ENCODE measurements at places on chromosomes 5 and 9.

DNA sequence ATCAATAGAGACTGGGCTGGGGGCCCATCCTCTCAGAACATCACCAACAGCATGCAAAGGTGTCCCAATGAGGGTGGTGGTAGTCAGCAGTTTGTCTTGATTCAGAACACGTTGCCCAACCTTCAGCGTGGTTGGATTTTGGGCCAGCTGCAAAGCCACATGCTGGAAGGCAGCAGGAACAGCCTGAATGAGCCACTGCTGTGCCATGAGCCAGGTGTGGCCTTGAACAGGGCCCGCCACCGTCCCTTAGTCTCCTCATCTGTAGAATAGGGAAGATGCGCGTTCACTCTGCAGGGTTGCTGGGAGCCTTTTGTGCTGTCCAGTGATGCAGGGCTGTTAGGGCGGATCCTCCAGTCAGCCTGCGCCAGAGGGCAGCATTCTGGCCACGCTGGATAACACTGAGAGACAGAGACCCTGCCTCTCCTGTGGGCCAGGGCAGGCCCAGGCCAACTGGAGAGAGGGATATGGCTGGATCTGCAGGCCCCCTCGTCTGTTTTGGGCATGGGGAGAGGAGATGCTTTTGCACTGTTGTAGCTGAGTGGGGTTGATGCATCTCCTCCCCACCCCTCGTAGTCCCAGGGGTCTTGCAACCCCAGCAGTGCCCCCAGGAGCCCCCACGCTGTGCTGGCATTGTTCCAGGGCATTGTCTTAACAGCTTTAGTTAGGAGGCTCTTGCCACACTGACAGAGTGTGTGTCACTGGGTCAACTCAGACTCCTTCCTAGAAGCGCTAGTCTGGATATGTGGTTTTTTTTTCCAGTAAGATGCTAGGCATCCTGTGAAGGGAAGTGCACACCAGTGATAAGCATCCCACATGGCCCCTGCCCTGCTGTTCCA is 42.1 kb downstream of the SLC46A2 start:
- DNase-seq = no peak

DNA sequence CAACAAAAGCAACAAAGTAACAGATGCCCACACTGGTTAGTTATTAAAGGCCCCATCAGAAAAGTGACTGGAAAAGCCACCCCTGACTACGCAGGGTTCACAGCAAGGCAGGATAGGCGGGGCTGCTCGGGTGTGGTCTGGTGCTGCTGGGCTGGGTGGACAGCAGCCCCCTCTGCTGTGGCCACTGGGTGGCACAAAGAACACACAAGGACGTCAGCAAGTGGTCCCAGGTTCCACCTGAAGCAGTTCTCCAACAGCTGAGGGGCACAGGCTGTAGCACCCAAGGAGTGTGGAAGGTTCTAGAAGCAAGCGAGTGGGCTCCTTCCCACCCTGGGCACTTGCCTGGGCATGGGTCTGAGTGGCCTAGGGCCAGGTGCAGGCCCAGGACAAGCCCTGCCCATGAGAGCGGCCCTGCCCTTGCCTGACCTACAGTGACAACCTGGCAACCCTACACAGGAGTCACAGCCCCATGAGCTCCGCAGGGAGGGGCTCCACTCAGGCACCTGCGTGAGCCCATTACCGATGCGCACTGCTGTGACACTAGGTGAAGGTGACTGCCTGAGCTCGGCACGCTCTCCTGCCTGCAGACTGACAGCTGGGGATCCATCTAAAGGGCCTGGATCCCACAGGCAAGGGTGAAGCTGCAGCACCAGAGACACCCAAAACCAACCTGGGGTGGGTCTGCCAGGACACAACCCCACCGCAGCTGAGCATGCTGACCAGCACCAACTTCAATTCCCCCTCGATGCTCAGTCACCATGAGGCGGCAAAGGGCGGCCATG is 8.1 kb downstream of the BRD9 start:
- no peak for DNase-seq

GRCh38 chr9:33167972-33168461 is 881 bp upstream of the B4GALT1 start:
- no peak for DNase-seq

- DNase-seq = no peak
These were observed 92.6 kb upstream of the PTPRD start for GRCh38 chr9:10705383-10705782.

- DNase-seq = no peak
These were observed 2.2 kb downstream of the BTNL3 start for GRCh38 chr5:180990882-180991242.

- no peak for DNase-seq
These were observed 48.5 kb downstream of the MFAP3 start for GRCh38 chr5:154087260-154087659.

GRCh38 chr9:5976674-5977397 is 38.6 kb downstream of the RANBP6 start:
- DNase-seq = no peak
